Pulmonary artery endothelial cell (primary cell): ENCODE measurements at places on chromosomes 11 and 22.

- no peak for DNase-seq
These were observed 4.1 kb downstream of the BEST1 start for GRCh38 chr11:61954106-61954850.

DNA sequence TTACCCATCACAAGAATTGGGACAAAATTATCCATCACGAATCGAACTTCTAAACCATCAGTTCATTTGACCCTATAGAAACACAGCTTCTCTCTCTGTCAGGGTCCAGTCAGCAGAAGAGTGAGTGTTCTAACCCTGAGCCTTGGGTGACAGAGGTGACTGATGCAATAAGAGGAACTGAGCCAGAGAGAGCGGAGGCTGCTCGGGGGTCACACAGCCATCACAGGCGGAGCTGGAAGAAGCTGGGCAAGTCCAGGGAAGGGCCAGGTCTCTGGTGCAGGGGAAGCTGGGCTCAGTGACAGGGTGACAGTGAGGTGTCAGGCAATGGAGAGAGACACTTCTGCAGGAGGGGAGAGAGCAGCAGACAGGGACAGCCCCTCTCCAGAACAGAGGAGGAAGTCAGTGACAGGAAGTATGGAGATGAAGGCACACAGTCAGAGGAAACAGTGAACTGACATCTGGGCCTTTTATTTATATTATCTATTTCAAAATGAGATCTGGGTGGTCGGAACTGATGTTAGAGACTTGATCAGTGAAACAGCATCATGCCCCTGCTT, 184.0 kb upstream of the TBCEL start:
- no peak for DNase-seq

GRCh38 chr11:42661942-42662341, 649.9 kb upstream of the API5 start:
- no peak for DNase-seq

GRCh38 chr11:28384418-28384817, 276.2 kb downstream of the METTL15 start:
- DNase-seq = no peak

DNA sequence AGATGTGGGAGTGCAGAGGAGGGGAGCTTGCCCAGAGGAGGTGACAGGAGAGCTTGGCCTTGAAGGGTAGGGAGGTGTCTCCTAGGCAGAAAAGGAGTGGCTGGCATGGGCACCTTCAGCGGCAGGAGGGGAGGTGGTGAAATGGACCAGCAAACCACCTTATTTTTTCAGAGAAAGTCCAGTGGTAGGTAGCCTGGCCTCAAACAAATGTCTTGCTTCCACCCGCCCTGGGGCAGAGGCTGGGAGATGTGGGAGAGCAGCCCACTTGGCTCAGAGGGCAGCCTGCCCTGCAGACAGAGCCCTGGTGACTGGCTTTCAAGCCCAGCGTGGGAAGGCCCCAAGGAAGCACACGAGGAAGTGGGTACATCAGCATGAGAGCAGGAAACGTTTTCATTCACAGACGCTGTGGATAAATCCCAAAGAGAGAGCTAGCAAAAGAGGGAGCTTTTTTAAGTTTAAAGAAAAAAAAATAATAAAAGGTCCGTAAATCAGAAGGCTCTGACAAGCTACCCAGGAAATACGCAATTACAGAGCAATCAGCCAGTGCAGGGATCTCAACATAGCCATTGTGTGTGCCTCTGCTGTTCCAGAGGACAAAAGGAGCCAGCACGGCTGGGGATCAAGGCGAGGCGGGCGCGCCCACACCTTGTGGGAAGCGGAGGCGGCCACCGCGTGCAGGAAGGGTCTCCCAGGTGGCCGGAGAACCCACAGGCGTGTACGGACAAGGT, 238.7 kb upstream of the PLET1 start:
- no peak for DNase-seq

- no peak for DNase-seq
These were observed 13.7 kb downstream of the PEX26 start for GRCh38 chr22:18091478-18091877.
